ENCODE measurements at places on chromosomes 5 and 9.

GRCh38 chr9:30411571-30411970 lies 1972.9 kb upstream of the ACO1 start:
- no peak for DNase-seq

GRCh38 chr5:100142607-100143006 lies 392.6 kb upstream of the FAM174A start:
- DNase-seq = no peak

DNA sequence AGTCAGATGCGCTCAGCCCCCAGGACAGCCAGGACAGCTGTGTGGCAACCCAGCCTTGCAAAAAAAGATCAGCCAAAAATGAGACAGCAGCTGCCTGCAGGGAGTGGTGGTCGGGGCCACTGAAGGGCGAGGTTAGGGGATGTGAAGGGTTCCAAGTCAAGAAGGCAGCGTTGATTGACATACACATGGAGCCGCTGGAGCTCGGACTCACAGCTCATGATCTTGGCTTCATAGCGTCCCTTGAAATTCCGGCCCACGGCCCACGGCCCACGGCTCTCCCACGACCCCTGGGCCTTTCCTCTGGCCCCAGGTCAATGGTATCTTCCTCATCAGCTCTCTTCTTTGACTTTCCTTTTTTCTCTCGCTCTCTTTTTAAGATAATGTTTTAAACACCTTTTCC lies 390.0 kb upstream of the IRX4 start:
- DNase-seq = no peak

DNA sequence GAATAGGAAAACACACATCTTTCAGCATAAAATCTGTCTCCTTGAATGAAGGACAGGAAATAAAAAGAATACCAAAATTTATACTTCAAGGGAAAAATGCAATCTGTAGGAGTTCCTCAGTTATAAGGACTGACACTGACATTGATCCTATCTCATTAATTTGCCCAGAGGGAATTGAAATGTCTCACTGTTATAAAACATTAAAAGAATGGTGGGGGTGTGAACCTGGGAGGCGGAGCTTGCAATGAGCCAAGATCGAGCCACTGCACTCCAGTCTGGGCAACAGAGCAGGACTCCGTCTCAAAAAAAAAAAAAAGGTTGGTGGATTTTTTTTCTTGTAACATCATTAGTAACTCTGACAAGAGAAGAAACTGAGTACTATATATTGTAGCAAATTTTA lies 60.8 kb downstream of the TTLL11 start:
- no peak for DNase-seq

DNA sequence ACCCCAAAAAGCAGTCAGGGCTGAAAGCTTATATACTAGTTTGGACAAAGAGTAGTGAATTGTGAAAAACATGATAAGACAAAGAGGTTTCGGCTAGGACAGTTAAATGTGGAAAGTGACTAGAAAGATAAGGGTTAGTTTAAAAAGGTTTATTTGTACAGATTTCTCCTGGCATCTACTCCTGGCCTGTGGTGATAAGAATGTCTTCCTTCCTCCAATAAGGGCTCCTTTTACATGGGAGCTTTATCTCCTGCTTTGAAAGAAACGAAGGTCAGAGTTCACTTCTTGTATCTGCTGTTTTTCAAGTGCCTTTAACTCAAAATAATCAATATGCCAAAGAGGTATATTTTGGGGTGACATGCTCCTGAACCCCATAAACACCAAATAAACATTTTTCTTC lies 776.1 kb upstream of the COX7C start:
- no peak for DNase-seq

DNA sequence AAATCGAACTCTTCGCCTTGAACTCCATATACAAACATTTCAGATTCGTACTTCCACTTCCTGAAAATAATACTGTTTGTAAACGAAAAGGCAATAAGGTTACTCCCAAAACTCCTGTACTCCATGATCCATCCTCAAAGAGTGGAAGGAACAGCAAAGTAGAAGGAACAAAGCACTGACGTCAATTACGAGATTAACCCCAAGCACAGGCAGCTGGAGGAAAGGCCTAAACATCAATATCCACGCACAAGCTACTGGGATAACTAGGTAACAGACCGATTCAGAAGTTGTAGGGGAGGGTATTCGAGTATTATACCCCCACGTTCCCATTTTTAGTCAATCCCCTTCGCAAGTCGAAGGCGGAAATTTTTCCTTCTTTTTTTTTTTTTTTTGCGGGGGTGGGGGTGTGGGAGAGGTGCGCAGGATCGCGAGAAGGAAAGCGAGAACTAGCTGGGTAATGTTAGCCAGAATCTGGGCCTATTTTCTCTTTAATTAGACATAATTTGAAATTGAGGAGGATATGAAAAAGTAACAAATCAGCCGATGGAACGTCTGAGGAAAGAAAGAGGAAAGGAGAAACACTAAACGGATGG lies 909 bp downstream of the AFF4 start:
- no peak for DNase-seq

GRCh38 chr9:90697808-90698207 lies 55.2 kb upstream of the DIRAS2 start:
- DNase-seq = no peak

GRCh38 chr5:33462456-33462855 lies 21.7 kb downstream of the TARS1 start:
- DNase-seq = no peak

DNA sequence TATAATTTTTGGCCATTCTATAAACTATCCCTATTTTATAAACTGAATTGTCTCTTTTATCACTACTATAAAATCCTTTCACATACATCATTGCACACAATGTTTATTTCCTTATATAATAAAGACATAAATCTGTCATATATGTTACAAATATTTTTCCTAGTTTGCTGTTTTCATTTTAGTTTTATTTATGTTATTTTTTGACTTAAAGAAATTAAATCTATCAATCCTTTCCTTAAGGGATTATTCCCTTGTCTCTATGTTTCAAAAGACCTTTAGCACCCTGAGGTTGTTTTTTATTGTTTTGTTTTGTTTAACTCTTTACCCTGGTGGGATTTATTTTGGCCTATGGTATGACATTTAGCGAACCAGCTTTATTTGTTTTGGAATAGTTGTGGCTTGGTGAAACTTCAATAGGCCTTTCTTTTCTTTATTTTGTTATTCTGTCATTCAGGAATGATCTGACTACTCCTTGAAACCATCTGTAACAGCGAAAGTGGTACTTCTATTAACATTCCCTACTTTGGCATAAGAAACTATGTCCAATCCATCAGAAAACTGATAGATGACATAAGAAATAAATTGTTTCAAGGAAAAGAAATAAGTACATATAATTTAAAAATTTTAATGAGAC lies 125.9 kb downstream of the CEP120 start:
- no peak for DNase-seq

DNA sequence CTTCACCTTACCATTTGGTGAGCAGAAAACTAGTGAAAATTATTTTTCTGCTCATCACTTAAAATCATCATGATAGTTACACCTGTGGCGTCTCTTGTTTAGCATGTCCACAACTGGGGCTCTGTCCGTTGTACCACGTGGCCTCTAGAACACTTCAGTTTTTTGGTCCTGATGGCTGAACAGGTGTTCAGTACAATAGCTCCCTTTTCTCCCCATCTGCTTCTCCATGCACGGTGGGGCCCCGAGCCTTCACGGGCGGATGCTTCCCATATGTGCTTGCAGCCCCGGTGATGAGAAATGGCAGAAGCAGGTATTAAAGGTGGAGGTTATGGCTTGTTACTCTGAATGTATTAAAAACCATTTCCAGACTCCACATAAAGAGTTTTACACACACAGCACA lies 304.1 kb downstream of the CWC27 start:
- DNase-seq = no peak

- no peak for DNase-seq
Measured at GRCh38 chr9:72048850-72049249, 11.6 kb downstream of the C9orf57 start.

DNA sequence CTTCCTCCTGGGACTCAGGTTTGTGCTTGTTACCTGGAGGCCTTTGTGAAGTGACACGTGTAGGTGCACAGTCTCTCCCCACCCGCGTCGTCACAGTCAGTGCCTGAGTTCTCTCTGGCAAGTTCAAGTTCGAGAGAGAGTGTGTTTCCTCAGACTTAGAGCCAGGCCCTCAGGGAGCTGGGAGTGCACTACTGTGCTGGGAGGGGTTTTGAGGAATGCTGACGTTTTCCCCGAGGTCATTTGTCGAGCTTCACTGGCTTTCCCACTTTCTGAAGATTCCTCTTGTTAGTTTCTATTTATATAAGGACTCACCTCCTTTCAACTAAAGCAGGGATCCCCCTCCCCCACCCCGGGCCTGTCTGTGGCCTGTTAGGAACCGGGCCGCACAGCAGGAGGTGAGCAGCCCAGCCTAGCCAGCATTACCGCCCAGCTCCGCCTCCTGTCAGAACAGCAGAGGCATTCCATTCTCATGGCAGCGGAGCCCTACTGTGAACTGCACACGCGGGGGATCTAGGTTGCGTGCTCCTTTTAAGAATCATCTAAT lies 209.2 kb downstream of the DIRAS2 start:
- no peak for DNase-seq

GRCh38 chr5:20166456-20166855 lies 178.5 kb upstream of the CDH18 start:
- no peak for DNase-seq

DNA sequence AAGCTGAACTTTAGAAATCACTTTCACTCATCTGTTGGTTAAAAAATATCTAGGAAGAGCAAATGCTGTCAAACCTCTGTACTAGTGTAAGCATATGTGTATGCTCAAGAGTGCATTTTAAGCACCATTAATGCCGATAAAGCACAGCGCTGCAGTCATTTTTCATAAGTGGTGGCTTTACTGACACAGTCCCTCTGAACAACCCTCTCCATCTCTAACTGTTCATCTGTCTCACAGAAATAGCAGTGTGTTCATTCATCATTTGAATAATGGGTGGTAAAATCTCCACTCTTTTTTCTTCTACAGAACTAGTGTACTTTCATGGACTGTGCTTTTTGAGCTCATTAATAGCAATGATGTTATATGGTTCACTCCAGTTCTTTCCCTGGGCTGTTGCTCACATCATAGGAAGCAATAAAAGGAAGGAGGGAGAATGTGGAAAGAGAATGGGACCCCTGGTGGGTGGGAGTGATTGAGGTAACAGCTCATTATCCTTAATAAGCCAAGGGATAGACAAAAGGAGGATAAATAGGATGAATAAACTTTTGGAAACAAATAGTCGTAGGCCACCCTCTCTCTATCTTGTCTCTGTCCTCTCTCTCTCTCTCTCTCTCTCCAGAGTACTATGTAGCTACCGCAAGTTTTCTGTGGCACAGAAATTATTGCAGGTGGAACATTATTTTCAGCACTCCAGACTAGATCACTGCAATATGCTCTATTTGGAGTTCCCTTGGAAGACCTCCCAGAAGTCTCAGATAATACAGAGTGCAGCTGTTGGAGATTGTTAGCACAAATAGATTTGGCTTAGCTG lies 117.9 kb upstream of the PRDM9 start:
- DNase-seq = no peak

GRCh38 chr5:146060221-146060585 lies 45.2 kb downstream of the PLAC8L1 start:
- no peak for DNase-seq

DNA sequence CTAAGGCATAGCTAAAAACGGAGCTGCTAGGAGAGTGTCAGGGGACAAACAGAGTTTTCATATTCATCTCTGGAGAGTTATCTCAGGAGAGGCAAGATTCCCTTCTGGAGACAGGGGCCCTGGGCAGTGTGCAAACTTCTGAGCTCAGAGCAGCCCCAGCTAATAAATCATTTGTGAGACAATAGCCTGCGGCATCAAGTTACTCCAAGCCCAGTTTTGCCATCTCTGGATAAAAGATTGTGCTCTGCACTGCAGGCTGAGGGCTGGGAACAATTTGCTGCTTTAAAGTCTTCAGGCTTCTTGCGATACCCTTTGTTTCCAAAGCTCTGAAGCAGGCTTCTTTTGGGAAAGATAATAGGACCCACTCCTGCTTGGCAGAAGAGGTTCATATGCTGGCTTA lies 164.3 kb upstream of the BRINP1 start:
- no peak for DNase-seq

- no peak for DNase-seq
Measured at GRCh38 chr5:97915106-97915505, 732.1 kb upstream of the RIOK2 start.

DNA sequence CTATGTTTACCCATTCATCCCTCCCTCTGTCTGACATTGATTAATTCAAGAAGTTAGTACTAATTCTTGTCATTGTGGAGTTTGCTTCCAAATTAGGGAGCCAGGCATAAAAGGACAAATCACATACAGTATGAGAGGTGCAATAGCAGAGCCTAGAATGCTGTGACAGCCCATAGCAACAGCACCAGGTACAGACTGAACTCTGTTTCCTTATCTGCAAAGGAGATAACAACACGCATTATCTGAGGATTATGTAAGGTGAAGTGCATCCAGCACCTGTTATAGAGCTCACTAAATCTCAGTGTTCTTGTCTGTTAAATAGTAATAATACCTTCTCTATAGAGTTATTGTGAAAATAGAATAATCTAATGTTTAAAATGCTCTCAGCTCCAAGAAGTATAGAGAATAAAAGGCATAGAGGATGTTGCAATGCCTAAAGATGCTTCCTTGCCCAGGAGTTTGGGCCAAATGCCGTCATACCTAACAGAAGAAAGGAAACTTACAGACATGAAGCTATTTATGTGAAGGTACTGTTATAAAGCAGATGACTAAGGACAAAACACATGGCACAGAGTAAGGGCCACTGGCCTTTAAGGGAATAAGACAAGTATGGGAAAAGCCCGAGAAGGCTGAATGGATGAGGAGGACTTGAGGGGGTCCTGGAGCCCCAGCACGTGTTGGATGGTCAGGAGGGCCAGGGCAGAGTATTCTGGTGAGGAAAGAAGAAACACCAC lies 214.5 kb downstream of the ATP10B start:
- no peak for DNase-seq

GRCh38 chr9:97831843-97832636 lies 21.0 kb upstream of the FOXE1 start:
- DNase-seq = no peak

GRCh38 chr9:85676790-85677189 lies 65.0 kb downstream of the AGTPBP1 start:
- DNase-seq = no peak

DNA sequence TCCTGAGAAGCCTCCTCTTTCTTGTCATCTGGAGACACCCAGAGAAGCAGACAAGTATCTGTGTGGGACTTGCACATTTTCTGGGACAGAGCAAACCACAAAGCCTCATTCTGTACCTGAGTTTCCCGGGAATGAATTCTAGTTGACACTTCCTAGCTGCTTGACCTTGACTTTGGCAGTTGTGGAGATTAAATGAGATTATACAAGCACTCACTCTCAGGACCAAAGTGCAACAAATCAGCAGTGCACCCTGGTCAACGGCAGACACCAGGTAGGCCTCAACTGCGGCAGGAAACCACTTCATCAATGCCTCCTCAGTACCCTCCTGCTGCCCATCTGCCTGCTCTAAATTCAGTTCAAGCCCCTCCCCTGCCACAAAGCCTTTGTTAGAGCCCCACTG lies 114.7 kb upstream of the PANK3 start:
- no peak for DNase-seq

- no peak for DNase-seq
Measured at GRCh38 chr5:57174128-57174889, 450 bp downstream of the GPBP1 start.

GRCh38 chr9:38198140-38198539 lies 129.1 kb upstream of the SHB start:
- DNase-seq = no peak

All from stimulated activated CD8-positive, alpha-beta memory T cell treated with anti-CD3 and anti-CD28 coated beads, Interleukin-7, amount 100 ng/mL, for 1 hour (primary cell).